Lung (tissue), 17 donors: ENCODE measurements at places on chromosomes 12 and 14.

GRCh38 chr12:20140751-20141150, 227.6 kb upstream of the PDE3A start:
- DNase-seq: no peak

DNA sequence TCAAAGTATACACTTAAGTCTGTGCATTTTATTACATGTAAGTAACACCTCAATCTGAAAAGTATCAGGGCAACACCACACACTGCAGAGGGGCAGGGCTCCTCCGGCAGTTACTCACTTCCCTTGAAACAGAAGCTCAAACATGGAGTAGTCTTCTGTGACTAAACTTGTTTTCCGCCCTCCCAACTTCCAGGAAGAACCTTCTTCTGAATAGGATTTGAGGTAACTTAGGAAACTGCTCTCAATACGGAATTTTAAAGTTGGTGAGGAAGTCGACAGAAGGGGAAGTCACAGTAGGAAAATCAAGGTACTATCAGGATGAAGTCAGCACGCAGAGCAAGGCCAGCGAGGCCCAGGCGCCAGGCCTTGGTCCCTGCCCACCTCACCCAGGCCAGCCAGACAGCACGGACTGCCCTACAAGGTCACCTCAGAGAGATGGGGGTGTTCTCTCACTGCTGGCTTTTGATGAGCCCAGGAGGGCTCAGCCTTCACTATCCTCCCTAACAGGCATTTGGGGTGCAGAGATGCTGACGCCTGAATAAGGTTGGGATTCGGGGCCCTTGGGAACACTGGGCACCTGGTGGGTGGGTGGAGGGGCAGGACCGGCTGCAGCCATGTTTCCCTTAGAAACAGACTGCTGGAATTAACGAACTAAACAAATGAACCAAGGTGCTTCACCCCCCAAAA, 5.8 kb downstream of the ANKRD9 start:
- no peak for DNase-seq

- peak; percentile 49 for DNase-seq
These were observed 21.7 kb upstream of the SLC10A1 start for GRCh38 chr14:69818758-69819191.

DNA sequence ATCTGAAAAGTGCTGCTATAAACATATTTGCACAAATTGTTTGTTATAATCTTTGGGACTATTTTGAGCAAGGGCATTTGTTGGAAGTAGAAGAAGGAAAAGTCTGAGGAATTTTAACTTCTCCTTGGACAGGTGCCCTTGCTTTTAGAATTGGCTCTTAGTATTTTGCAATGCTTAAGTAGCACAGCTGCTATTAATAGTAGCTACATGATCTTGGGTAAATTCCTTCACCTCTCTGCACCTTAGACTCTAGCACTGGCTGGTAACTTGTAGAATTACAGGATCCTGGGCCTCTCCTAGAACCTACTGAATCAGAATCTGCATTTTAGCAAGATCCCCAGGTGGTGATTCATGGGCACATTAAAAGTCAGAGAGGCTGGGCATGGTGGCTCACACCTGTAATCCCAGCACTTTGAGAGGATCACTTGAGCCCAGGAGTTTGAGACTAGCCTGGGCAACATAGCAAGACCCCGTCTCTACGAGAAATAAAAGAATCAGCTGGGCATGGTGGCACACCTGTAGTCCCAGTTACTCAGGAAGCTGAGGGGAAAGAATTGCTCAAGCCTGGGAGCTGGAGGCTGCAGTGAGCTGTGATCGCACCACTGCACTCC, 10.8 kb upstream of the TMEM120B start:
- DNase-seq: no peak

DNA sequence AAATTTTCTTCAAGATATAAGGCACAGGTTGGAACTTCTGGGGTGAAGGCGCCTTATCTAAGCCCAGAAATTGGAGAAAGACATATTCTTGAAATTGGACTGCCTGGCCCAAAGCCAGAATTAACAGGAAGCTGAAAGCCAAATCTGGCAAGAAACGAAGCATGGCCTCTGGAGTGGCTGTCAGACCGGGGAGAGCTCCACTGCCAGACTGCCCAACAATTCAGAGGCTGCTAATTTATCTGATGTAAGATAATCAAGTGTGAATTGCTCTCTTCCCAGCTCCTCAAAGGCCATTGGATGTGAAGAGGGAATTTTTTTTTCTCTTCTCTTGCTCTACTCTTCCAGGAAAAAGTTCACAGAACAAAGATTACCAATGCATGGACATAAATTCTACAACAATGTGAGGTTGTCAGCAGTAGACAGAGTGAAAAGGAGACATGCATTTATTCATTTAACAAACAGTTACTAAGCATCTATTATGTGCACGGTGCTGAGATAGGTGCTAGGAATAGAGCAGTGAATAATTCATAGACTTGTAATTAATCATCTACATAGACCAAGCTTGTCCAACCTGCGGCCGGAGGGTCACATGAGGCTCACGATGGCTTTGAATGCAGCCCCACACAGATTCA, at the start of gene GDF3:
Gene GDF3 (minus strand): TSS at position 210 of the 632 bp plus-strand sequence. CDS start 47 bp downstream, at position 163.
- peak; percentile 58 for DNase-seq

GRCh38 chr14:77003960-77004710, 24.4 kb downstream of the IRF2BPL start:
- peak; percentile 61 for DNase-seq

DNA sequence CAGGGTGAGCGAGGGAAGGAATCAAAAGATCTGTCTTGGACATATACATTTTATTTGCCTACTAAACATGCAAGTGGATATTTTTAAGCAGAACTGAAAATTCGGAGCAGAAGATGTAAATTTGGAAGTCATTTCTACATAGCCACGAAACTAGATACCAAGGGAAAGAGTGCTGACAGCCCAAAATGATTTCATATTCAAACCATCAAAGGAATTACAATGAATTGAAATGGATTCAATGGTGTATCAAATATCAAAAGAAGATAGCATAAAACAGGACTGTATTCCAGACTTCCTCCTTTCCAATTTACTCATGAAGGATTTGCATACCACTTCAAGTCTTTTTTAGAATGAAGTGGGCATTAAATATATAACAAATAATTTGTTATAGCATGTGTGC, 313.5 kb upstream of the KITLG start:
- DNase-seq: no peak

- DNase-seq: no peak
These were observed at the start of gene SLC6A12 for GRCh38 chr12:214003-214741. Gene SLC6A12, minus strand, starts transcription at chr12:214157. Its CDS starts 4,171 bp downstream, at chr12:209986.

- no peak for DNase-seq
These were observed 50.9 kb downstream of the CHST11 start for GRCh38 chr12:104507672-104508071.

DNA sequence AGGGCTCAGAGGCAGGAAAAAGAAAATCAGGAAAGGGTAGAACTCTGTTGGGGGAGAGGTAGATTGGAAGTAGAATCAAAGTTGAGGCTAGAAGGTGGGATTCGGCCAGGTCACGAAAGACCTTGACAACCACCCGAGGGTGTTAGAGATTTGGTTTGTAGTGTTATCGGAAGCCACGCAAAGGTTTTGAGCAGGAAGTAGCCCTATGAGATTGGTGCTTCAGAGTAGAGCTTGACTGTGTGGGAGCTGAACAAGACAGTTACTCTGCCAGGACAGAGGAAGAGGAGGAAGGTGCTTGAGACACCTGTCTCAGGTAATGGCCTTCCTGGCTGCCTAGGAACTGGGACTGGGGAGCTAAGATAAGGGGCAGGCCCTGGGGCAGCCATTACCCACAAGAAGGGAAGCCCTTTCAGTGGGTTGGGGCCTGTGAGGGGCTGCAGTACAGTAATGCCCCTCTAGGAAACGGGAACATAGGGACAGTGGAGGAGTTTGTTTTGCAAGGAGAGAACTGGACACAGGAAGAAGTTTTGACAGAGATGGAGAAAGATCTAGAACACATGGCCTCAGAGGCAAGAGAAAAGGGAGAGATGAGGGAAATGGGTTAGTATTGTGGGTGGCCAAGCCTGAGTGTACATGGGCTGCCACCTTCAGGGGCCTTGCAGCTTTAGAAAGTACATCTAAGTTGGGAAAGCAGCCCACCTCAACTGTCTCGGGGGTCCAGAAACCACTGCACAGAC, 73.5 kb downstream of the RIN3 start:
- DNase-seq: no peak

DNA sequence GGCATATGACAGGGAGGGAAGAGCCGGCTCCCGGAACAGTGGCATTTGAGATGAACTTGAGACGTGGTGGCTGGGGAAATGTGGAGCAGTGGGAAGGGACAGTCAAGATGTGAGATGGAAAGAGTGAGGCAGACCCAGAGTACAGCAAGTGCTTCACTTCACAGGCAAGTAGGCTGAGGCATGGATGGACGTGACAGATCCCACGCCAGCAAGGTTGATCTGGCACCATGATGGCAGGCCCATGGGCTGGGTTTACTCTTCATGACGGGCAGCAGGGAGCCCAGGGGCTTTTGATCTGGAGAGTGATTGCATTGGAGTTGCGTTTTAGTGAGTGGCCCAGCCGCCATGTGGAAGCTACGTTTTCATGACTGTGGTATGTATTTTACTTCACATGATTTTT, 17.9 kb upstream of the EML1 start:
- no peak for DNase-seq

DNA sequence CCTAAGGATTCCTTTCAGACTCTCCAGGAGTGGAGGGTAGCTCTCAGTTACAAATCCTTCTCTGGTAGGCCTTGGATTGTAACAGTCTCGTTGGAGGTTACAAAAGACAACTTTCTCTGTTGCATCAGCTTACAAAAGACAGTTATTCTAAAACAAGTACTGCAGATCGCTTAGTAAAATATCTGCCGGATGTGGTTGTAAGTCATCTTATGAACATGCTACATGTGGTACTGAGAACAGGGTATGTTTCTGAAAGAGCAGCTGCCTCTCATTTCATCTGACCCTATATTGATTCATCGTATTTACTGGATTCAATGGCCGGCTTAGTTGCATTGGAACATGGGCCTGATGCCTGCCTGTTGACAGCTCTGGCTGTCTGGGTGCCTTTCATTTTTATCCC, 157.4 kb downstream of the PTCSC3 start:
- DNase-seq: no peak

GRCh38 chr12:124586756-124587155, 19.3 kb upstream of the NCOR2 start:
- no peak for DNase-seq

- DNase-seq: no peak
These were observed 649.9 kb upstream of the FOXG1 start for GRCh38 chr14:28116716-28117115.

DNA sequence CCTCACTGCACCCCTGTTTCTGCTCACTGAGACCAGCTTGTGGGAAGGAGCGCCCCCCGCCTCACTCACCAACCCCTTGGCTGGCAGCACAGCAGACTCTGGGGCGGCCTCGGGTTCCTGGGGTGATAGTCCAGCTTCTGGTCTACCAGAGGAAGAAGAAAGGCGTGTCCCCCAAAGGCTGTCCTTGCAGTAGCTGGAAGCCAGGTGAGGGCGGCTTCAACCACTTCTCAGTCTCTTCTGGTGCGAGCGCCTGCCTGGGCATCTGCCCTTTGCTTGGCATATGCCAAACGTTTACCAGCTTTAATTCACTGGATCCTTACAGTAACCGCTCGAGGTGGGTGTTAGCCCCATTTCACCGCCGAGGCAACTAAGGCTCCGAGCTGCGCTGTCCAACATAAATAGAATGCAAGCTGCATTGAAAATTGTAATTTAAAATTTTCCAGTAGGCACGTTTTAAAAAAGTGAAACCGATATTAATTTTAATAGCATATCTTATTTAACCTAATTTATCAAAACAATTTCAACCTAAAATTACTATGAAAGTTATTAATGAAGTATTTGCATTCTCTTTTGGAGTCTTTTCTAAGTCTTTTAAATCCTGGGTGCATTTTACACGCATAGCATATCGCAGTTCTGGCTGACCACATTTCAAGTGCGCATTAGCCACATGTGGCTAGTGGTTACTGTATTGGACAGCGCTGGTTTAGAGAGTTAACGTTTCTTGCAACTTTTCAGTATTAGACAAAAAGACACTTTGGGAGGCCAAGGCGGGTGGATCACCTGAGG, 872 bp downstream of the FAM177A1 start:
- DNase-seq: no peak

DNA sequence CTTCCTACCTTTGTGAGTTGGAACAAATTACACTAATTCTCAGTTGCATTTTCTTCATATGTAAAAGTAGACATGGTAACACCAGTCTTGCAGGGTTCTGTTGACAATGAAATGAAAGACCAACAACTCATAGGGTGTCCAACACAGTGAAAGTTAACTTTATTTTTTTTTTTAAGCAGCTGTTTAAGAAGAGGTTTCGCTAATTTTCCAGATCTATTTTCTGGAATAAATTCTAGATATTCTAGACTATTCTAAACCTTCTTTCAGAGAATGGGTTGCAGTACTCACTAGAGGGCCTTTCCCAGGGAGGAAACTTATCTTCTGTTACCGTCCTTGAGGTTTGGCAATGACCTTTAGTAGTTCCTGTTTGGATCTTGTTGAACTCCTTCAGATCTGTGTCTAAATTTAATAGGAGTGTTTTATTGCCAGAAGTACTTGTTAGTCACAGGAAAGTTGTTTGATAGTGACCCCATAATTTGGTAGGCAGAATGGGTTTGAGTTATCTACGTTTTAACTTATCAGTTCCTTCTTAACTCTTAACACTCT, 2.8 kb upstream of the ART4 start:
- DNase-seq: no peak

DNA sequence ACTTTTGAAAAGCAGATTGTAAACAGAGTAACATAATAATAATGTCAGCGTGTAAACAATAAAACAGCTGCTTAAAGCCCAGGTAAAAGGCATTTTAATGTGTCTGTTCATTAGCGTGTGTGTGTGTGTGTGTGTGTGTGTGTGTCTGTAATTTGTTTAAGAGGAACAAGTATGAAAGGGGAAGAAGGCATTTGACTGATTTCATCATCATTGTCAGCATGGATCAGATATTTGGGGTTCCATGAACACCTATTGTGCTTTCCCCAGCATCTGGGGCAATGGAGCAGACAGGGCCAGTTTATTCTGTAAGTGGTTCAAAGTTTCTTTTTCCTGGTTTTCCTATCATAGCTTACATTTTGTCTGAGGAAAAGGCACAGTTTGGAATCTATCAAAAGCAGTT, 28.9 kb downstream of the SLC25A21 start:
- no peak for DNase-seq

GRCh38 chr14:70708717-70709570, 67.2 kb downstream of the TTC9 start:
- no peak for DNase-seq

- DNase-seq: no peak
These were observed 222.3 kb upstream of the NAV3 start for GRCh38 chr12:77608271-77608824.

- DNase-seq: no peak
These were observed 204.3 kb downstream of the ASCL1 start for GRCh38 chr12:103161582-103162362.

GRCh38 chr12:68250454-68250853, 3.0 kb downstream of the IL22 start:
- no peak for DNase-seq

DNA sequence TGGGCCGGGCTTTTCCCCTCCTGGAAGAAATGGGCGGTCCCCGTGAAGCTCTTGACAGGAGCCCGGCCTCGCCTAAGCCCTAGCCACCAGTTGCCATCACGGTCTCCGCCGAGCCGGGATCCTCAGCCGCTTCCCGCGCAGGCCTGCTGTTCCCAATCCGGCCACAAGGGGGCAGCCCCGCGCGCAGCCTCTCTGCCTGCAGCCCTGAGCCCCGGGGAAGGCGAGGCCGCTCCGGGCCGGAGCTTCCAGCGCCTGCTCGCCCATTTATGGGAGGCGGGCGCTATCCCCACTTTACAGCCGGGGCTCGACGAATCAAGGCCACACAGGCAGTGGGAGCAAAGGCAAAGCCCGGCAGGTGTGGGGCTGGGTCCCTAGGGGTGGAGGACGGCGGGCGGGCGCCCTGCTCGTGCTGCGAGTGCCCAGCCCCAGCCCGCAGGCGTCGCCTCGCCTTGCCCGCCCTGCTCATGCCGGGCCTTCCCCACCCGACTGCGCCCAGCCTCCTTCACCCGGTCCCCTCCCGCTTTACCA, 61.5 kb downstream of the LGMN start:
- peak; percentile 82 for DNase-seq
